Activated gamma-delta T cell treated with Interleukin-2 at 50 U/mL for 16 hours (primary cell): ENCODE measurements at places on chromosomes 3 and 15.

- DNase-seq, result no peak
These were observed 62.2 kb downstream of the SMAD6 start for GRCh38 chr15:66764072-66764786.

DNA sequence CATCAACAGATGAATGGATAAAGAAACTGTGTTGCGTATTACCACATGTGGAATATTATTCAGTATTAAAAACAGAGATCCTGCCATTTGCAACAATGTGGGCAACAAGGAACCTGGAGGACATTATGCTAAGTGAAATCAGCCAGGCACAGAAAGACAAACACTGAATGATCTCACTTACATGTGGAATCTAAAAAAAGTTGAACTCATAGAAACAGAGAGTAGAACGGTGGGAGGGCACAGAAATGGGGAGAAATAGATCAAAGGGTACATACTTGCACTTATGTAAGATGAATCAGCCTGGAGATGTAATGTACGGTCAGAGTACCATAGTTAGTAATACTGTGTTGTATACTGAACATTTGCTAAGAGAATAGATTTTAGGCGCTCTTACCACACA, 29.8 kb upstream of the MUC13 start:
- no peak for DNase-seq

GRCh38 chr3:177929310-177929709, 606.9 kb upstream of the KCNMB2 start:
- no peak for DNase-seq

DNA sequence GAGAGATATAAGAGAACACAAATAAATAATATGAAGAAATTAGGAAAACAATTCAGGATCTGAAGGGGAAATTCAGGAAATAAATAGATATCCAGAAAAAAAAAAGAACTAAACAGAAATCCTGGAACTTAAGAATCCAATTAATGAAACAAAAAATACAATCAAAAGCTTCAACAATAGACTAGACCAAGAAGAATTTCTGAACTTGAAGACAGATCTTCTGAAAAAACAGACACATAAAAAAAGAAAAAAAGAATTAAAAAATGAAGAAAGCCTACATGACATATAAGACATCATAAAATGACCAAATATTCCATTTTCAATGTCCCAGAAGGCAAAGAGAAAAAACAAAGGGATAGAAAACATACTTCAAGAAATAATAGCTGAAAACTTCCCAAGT, 68.3 kb upstream of the IMPG2 start:
- no peak for DNase-seq

DNA sequence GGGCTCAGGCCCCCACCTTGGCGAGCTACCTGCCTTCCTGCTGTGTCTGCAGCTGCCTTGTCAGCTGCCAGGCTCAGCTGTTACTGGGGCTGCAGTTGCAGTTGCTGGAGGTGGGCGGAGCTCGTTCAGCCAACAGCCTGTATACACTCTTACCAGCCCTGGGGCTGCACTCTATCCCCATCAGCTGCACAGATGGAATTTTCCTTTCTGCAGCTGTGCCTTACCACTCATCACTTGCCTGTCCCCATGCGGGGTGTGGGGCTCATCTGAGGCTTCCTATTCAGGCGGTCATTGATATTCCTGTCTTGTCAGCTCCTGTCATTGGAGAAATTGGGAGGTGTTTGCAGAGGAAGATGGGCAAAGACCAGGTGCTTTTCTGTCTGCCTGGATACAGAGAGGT, 9.1 kb upstream of the SYN2 start:
- no peak for DNase-seq

DNA sequence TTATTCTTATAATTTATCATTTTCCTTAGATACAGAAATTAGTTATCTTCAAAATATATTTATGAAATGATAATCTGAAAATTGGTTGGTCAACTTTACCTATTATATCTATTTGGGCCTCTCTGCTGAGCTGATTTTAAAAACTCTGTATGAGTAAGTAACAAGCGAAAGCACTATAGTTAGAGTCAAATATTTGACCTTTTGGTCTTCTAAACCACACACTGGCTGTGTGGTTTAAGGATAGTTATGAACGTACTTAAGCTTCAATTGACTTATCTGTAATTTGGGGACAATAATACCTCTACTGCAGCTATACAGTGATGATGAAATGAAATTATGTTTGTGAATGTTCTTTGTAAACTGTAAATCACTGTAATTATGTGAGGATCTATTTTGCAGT, 763.9 kb upstream of the GRM7 start:
- DNase-seq, result no peak

DNA sequence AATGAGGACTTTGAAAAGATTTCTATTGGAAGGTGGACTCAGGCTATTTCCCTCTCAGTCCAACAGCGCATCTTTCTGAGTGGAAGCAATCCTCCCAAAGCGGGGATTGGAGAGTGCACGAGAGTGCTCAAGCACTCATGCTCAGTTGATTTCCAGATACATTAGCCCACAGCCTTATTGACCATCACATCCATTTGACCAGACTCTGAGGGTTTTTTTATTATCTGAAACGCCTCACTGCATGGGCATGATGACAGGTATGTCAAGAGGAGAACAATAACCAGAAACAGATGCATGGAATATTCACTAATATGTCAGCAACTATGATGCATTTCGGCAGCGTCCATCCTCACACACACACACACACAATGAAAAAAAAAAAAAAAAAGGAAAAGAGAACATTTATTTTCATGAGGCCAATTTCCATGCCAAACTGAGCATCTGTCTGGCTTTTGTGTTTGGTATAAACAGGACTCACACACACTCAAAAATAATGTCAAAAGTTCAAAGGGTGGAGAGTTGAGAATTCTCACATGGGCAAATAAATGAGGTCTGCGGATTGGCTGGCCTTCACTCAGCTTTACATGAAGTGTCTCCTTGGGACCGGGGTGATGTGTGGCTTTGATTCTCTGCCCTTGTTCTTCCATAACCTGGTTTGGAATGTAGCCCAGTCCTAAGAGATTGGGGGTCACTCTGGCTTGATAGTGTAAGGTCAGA, 371.6 kb downstream of the MCTP2 start:
- no peak for DNase-seq

- peak; percentile 91 for DNase-seq
These were observed at the start of gene SIAH2 for GRCh38 chr3:150763122-150763840. Gene SIAH2 (minus strand): TSS chr3:150763169. CDS start chr3:150762849, 320 bp downstream.

DNA sequence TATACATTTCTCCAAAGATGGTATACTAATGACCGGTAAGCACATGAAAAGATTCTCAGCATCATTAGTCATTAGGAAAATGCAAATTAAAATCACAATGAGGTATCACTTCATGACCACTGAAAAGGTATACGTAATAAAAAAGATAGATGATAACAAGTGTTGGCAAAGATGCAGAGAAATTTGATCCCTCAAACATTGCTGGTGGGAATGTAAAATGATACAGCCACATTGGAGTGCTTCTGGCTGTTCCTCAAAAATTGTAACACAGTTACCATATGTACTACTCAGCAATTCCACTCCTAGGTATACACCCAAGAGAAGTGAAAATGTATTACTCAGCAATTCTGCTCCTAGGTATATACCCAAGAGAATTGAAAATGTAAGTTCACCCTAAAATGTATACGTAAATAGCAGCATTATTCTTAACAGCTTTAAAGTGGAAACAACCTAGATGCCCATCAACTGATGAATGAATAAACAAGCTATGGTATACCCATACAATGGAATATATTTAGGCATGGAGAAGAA, 25.0 kb upstream of the KY start:
- no peak for DNase-seq

DNA sequence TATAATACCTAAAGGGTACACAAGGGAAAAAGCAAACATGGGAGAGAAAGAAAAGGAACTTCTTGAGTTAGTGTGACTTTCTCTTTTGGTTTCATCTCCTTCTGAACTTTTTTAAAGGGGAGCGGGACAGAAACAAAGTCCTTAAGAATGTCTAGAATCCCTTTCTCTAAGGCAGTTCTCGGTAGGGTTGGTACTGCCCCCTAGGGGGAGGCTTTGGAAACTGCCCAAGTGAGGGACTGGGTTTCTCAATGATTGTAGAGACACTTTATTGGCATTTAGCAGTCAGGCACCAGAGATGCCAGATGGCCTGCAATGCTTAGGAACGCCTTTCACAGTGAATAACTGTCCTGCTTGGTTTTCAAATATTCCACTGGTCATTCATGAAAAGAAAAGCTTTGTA, 172.7 kb downstream of the WDR72 start:
- DNase-seq, result no peak

GRCh38 chr3:12508291-12508700, 24.0 kb downstream of the TSEN2 start:
- no peak for DNase-seq

GRCh38 chr3:190197346-190197763, 76.7 kb upstream of the P3H2 start:
- no peak for DNase-seq

DNA sequence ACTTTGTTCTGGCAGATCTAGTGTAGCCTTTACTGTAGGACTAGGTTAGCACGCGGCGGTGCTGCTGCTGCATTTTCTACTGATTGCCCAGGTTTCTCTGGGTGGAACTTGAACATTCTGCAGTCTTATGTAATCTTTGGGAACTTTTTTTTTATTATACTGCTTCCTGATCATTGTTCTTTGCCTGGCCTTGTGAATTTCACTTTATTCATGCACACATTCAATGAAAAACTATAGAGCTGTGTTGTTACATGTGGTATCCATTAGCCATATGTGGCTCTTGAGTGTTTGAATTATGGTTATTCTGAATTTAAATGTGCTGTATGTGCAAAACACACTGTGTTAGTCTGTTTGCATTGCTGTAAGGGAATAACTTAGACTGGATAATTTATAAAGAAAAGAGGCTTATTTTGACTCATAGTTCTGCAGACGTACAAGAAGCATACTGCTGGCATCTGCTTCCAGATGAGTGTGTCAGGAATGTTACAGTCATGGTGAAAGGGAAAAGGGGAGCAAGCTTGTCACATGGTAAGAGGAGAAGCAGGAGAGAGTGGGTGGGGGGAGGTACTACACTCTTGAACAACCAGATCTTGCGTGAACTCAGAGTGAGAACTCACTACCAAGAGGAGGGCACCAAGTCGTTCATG, 26.5 kb downstream of the MEF2A start:
- DNase-seq, result no peak
